HS-27A (cell line): ENCODE measurements at places on chromosomes 7 and 10.

- DNase-seq, result no peak
Observed at GRCh38 chr10:100103581-100103980, 21.9 kb upstream of the CPN1 start.

DNA sequence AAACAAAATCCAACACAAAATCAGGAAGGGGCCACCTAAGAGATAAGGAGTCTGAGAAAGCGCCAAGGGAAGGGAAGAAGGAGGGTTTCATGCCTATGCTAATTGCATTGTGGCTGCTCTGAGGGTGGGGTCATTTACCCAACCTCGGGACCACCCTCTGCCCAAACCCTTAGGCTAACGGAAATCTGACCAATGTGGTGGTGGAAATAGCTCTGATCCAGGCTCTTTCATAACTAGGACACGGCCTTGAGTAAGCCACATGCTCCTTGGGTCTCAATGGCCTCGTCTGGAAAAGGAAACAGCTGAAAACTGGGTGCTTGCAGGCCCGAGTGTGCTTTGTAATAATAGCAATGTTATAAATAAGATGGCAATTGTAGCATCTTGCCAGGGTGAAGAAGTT is 14.9 kb upstream of the SRGN start:
- DNase-seq, result no peak

DNA sequence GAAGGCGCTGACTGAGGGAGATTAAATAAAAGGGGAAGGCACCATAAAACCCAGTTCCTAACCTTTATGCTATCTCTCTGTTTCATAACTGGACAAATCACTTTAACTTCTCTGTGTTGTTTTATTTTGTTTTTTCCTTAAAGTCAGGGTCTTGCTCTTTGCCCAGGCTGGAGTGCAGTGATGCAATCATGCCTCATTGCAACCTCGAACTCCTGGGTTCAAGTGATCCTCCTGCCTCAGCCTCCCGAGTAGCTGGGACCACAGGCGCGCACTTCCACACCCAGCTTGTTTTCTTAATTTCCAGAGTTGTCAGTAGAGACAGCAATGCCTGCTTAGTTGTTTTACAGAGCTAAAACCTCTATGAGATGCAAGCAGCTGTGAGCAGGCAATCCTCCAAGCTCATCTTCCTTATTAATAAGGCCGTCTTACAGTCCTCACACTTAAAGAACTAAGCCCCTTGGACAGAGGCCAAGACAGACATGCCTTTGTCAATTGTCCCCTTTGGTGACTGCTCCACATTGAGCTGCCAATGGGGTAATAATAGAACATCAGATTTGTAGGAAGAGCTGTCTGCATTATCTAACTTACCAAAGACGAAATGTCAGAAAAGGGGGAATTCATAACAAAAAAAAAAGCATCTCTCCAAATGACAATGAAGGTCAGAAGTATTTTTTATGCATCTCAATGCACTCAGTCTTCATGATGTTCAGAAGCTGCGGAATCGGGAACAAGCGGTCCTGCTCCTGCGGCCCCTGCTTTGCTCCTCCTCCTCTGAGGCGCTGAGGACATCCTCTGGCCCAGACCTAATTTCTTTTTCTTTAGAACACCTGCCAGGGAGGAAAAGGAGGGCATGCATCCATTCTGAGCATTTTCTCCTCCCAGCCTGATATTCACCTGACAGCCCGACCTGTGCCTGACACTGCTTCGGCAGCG is 62.7 kb upstream of the RNF32 start:
- DNase-seq, result no peak

- DNase-seq, result no peak
Observed at GRCh38 chr7:131371411-131371810, 43.7 kb downstream of the MKLN1 start.

DNA sequence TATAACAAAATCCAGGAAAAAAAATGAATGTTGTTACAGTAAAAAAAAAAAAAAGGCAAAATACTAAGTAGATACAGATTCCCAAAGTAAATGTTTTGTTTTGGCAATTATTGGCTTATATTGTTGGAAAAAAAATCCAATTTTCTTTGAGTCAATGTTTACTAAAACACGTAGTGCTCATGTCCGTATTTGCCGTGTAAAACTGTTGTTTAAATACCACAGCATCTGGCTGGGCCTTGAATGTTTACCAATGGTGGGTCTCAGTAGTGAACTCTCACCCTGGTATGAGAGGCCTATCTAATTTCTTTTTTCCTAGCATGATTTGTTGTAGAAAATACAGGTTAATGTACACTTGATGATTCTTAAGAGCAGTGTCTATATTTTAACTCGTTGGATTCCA is 41.4 kb upstream of the SLC26A5 start:
- no peak for DNase-seq

- no peak for DNase-seq
Observed at GRCh38 chr10:71158902-71159301, 53.5 kb upstream of the UNC5B start.

GRCh38 chr7:157568106-157568769 is 231.4 kb downstream of the DNAJB6 start:
- no peak for DNase-seq

DNA sequence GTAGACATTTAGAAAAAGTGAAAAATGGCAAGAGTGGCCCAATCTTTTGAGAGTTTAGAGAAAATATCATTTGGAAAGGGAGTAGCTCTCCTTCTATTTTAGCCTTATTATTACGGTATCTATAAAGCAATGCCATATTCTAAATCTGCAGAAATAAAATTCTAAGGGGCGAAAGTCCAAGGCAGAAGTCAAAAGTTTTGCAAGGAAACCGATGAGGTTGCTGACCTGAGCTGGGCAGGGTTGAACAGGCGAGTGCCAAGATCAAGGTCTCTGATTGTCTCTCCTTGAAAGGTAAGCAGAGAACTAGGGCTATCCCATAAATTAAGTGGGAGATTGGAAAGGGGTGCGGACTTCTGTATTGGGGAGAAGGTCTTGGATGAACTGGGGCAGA is 11.7 kb downstream of the TRIM56 start:
- DNase-seq, result no peak

DNA sequence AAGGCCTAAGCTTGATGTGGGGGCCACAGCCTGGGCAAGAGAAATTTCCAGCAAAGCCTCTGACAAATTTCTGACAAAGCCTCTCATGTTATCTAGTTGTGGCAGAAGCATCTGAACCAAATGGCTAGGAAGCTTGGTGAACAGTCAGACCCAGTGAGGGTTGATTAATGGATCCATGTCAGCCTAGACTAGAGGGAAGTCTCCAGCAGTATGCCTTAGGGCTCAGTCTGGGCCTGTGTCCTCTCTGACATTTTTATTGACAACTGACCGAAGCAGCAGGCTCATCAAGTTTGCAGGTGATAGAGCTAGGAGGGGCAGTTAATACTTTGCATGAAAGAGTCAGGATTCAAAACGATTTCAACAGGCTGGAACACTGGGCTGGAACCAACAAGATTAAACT is 25.3 kb downstream of the HIF1AN start:
- DNase-seq, result no peak

DNA sequence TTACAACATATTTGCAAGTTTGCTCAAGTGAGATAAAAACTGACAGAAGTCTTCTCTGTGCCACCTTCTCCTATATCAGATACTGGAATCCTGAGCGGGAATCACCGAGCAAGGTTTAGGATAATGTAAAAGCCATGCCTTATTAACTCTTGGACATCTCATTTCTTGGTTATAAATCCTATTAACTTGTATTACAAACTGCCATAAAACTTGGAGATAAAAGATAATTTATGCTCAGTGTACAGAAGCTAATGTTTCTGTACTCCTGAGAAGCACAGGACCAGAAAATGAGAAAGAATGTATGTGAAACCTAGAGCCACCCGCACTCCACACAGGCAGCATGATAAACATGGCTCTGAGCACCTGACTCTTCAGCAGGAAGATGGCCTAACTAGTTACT is 181.2 kb upstream of the NOBOX start:
- no peak for DNase-seq
